DMS53 (cell line): ENCODE measurements at places on chromosomes 3 and 15.

- peak; percentile 78 for DNase-seq
These were observed 31.8 kb downstream of the PCOLCE2 start for GRCh38 chr3:142857056-142857455.

GRCh38 chr3:8625991-8626390 is 18.6 kb downstream of the SSUH2 start:
- no peak for DNase-seq

DNA sequence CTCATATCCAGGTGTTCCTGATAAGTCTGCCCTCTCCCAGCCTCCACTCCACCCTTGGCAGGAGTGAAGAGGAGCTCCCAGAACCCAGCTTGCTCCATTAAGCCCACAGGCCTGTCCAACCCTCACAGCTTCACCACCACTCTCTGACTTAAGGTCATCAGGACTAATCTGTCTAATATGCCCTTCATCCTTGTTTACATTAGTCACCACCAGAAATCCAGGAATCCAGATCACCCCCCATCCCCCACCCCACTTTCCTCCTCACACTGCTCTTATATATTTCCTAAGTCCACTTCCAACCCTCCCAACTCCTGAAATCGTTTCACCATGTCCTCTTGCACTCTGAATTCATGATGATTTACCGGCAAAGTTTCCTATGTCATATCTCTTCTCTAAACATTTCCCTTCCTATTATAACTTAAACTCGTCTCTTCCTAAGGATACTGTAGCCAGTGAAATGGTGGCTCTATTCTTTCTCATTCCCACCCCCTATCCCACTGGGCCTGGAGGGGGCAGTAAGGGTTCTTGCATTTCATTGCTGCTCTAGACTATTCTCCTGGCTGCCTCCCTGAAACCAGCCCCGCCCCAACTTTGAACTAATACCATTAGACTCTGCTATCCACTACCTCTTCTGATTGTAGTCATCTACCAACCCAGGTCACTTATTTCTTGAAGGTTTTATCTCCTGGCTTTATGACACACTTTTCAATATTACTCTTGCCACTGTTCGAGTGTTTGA is 43.4 kb downstream of the PPP2R3A start:
- DNase-seq = no peak

- no peak for DNase-seq
These were observed 27.7 kb downstream of the PLD1 start for GRCh38 chr3:171782617-171783016.

GRCh38 chr15:90871139-90871715 is 2.8 kb downstream of the FURIN start:
- DNase-seq = peak; percentile 63

DNA sequence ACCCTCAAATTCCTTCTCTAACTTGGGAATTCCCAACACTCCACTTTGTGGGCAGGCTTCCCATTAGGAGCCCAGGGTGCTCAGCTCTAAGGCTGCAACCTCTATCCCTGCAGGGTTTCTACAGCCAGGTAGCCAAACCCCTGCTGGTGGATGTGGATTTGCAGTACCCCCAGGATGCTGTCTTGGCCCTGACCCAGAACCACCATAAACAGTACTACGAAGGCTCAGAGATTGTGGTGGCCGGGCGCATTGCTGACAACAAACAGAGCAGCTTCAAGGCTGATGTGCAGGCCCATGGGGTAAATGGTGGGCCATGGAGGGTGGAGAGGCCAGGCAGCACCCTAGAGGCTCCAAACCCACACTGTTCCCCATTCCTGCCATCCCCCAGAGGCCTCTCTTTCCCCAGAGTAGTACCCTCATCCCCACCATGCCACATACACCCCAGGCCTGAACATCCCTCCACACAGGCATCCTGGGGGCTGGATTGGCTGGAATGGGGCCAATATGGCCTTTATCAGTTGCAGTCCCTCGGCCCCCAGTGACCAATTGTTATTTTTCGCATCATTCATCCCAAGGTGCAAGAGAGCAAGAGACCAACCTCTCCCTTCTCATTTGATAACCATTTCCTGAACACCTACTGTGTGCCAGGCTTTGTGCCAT is 7.7 kb downstream of the ITIH1 start:
- no peak for DNase-seq

DNA sequence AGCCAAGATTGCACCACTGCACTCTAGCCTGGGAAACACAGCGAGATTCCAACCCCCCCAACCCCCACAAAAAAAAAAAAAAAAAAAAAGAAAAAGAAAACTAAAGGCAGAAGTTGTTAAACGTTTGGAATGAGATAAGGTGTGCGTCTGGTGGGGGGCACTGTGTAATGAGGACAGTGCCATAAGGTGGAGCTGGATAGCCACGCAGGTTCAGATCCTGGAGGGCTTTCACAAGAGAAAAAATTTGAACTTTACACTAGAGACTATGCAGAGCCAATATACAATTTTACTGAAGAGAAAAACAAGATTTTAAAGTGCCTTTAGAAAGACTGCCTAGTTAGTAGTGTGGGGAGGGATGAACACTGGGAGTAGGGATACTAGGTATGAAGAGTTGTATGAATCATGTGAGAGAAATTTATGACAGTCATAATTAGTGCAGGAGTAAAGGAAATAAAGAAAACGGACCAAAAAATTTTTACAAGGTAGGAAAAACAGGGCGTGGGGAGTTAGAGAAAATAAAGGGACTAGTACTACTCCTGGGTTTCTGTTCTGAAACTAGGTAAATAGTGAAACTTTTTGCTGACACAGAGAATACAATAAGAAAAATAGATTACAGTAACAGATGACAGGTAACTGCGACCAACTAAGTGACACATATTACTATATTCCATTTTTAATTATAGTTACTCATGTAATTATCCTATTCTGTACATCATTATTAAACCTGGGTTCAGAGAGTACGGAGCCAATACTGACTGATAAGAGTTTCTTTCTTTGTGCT is 108.1 kb downstream of the PEAK1 start:
- no peak for DNase-seq
